ENCODE measurements at places on chromosomes 7 and 10.

GRCh38 chr10:64573623-64574325, 1052.6 kb downstream of the REEP3 start:
- no peak for DNase-seq

DNA sequence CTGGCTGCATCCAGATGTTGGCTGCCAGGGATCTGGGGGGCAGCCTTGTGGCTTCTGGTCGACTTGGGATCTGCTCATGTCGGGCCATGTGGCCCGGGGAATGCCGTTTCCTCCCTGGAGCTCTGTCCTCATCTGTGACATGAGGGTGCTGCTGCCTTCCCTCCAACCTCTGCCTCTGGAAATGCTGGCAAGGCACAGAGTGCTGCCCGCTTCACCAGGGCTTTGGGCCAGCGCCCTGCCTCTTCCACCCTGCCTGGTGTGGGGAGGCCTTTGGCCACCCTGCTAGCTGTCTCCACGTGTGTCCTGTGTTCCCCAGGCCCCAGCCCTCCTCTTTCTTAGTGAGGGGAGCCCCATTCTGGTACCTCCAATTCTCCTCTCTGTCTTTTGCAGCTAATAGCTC, 5.8 kb upstream of the SMARCD3 start:
- no peak for DNase-seq

GRCh38 chr7:29980151-29980550, 9.4 kb downstream of the SCRN1 start:
- no peak for DNase-seq

GRCh38 chr7:111025006-111025405, 65.9 kb upstream of the LRRN3 start:
- no peak for DNase-seq

GRCh38 chr7:29204491-29205272, 10.1 kb downstream of the CHN2 start:
- DNase-seq, result no peak

DNA sequence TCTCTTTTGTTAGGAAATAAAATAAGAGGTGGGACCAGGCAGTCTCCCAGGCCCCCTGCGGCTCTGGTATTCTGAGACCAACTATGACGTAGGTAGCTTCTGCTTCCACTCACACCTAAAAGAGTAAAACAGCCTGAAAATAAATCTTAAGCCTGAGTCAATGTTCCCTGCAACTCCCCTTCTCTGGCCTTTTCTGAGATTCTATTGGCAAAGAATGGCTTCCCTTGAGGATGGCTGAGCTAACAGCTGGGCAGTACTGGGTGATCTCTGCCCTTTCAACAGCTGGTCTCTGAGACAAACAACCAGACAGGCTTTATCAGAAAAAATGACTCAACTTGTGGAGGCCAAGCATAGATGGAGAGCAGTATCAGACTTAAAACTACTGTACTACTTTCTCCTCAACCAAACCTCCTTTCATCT, 58.7 kb downstream of the CREB3L2 start:
- DNase-seq, result no peak

DNA sequence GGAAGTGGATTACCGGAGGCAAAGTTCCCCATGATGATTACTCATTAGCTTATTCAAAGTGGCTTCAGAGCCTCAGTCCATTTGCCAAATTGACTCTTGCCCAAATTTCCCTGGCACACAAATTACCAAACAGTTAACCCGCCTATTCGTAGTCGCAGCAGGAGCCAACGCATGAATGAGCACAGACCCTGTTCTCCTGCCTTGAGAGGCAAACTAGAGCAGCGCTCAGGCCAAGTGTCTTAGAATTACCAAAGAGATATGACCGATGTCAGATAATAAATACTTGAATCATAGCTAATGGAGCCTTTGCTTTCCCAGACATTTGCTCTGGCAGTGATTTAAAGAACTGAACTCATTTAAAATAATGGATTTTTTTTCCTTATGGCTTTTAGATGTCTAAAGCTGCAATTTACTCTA, 64.9 kb downstream of the CTTNBP2 start:
- DNase-seq, result no peak

GRCh38 chr7:95472581-95473161, 13.1 kb upstream of the ASB4 start:
- no peak for DNase-seq

- no peak for DNase-seq
Observed at GRCh38 chr7:39582536-39582935, 16.3 kb downstream of the YAE1 start.

- DNase-seq, result no peak
Observed at GRCh38 chr7:81769891-81770727, at the start of gene HGF. HGF (minus strand) TSS chr7:81770047; CDS start chr7:81769971, 76 bp downstream.

DNA sequence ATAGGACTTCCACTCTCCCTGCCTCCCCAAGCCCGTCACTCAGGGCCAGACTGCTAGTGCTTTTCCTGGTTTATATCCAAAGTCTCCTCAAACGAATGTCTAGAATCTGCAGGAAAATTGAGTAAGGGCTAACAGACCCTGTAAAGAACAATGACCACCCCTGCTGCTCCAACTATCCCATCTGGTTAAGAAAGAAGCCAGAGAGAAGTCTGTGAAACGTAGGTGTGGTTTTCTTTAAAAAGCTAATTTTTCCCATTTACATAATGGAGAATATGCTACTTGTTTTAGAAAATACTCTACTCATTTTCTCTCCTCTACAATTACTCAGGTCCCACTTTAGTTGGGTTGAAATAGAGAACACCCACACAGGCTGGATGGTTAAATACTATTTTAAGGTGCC, 72.5 kb downstream of the FAM13C start:
- DNase-seq, result no peak

- no peak for DNase-seq
Observed at GRCh38 chr7:133650487-133651300, 397.8 kb downstream of the EXOC4 start.

GRCh38 chr7:56062382-56062781, 1.7 kb upstream of the SUMF2 start:
- peak; percentile 51 for DNase-seq

- no peak for DNase-seq
Observed at GRCh38 chr7:70384891-70385290, 747.1 kb upstream of the GALNT17 start.

GRCh38 chr10:42790835-42791234, 8.2 kb downstream of the BMS1 start:
- DNase-seq, result no peak

DNA sequence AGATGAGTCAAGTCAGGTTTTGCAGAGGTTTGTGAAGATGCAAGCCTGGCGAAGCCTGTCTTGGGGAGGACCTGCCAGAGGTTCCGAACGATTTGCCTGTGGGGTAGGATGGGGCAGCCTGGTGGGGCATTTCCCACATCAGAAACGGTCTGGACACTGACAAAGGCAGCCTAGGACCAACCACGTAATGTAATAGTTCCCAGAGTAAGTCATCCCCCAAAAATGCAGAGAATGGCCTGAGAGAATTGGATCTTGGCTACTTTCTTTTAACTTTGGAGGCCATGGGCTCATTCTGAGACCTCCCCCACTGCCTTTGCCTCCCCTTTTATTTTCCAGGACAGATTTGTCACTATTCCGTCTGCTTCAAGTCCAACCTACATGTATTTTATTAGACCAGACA, 168.9 kb upstream of the SH2B2 start:
- no peak for DNase-seq

DNA sequence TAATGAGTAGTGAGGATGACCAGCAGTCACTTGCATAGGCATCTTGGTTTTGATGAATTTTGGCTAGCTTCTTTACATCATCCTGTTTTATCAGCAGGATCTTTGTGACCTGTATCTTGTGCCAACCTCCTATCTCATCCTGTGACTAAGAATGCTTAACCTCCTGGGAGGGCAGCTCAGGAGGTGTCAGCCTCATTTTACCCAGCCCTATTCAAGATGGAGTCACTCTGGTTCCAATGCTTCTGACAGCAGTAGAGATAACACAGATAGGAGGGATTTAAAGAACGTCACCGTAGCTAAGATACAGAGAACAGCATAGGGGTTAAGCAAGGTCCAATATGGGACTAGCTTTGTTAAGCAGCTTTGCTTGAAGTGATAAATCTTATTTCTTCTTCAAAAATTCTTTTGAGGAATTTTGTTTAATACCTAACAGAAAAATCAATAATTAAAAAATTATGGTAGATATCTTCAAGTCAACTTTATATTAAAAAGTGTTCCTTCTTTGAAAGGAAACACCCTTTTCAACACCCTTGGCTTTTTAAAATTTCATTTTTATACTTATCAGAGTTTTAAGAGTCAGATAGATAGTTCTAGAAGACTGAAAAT, 39.9 kb downstream of the TMEM229A start:
- no peak for DNase-seq

DNA sequence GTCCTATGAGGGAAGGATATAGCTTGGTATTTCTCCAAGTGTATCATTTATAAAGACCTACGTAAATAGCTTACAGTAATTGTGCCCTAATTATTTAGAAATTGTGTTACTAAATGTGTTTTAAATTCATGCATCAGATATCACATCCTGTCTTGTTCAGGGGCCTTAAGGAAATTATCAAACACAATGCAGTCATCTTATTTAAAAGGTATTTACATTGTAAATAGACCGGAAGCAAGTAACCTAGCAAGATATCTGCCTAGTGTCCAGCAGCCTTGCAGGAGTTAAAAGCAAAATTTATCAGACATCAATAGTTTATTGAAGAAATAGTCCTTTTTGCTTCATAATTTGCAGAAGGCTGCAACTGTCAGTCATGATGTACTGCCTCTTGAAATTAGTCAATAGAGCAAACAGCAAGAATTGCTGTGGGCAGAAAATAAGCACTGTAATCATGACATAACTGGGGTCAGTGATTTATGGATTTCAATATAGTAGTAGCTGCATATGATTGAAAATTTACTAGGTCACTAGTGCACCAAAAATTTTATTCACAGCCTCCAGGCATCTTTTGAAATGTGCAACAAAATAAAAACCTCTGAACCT, 23.1 kb downstream of the GLRX3 start:
- DNase-seq, result no peak

DNA sequence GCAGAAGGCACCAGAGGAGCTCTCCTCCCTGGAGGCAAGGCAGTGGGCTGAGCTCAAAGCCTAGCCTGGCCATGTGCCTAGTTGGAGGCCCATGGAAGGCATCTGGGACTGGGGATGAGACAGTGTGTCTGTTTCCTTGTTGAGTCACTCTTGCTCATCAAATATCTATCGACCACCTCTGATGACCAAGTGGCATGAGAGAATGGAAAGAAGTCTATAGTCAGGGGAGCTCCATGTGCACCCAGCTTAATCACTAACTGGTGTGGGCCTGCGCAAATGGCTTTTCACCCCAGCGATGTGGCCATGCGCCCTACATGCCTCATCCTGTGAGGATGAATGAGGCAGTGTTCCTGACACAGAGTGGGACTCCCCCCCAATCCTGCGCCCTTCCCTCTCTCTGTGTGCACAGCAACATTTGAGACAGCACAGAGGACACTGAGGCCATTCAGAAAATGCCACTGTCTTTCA, 229.9 kb downstream of the RPS24 start:
- no peak for DNase-seq

- DNase-seq, result no peak
Observed at GRCh38 chr7:120023494-120024167, 249.3 kb upstream of the KCND2 start.

DNA sequence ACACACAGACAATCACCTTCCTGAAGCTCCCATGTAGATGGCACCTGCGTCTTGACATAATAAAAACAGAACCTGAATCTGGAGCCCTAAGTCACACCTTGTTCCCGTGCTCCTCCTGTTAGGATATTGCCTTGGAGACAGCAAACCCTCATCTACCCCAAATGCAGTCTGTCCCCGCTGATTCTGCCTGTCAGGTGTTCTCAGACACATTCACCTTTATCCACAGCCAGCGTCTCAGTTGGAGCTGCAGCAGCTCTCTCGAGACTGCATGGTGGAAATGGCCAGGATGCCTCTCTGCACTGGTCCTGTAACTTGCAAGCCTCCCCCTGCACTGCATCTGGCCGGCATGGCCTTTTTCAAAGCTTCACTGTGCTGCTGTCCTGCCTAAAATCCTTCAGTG, 218.0 kb upstream of the ZNF32 start:
- DNase-seq, result no peak

DNA sequence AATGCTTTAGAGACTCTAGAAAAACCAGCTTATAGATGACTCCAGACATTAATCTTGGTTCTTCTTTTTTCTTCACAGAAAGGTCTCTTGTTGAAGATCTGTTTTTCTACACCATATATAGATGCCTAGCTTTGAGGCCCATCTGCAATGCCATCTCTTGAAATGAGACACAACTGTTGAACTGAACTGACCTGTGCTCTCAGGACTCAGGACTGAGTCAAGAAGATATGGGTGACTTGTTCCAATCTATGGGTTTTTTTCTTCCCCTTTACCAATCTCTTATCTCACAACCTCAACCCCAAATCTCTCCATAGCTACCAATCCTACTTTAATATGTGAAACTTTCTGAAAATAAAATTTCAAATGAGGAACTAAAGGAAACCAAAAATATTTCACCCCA, 194.7 kb downstream of the SNX13 start:
- no peak for DNase-seq

- DNase-seq, result peak; percentile 73
Observed at GRCh38 chr10:4234661-4235060, 449.7 kb upstream of the KLF6 start.

- peak; percentile 83 for DNase-seq
Observed at GRCh38 chr7:74202841-74203556, 6.8 kb upstream of the LAT2 start.

DNA sequence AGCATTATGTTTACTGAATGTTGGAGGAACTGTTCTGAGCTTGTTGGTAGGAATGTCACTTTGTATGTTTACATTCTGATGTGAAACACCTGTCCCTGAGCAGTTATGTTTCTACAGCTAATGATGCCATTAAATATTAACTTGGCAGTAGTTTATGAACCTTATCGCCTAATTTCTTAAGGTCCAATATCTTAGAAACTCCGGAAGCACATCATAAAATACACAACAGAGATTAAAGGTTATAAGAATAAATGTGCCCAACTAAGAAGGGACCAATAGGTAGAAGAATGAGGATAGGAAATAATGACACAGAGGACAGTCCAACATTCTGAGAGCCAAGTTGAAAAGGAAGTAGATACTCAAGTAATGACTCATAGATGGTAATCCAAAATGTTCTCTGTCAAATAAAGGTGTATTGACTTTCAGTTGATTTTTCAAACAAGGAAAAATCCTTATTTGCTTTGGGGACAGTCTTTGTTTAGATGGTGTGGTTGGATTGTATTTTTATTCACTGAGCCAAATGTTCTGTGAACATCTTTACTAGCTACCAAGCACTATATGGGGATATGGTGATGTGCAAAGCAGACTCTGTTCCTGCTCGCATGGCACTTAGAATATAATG, 31.9 kb downstream of the LCOR start:
- DNase-seq, result peak; percentile 44

GRCh38 chr7:85890244-85890811, 703.5 kb upstream of the SEMA3D start:
- peak; percentile 78 for DNase-seq

GRCh38 chr7:106284714-106285050, at the start of gene NAMPT:
NAMPT (minus strand) TSS chr7:106284983; CDS start chr7:106284884, 99 bp downstream.
- DNase-seq, result no peak

- DNase-seq, result no peak
Observed at GRCh38 chr7:154744861-154745258, 258.1 kb downstream of the PAXIP1 start.

DNA sequence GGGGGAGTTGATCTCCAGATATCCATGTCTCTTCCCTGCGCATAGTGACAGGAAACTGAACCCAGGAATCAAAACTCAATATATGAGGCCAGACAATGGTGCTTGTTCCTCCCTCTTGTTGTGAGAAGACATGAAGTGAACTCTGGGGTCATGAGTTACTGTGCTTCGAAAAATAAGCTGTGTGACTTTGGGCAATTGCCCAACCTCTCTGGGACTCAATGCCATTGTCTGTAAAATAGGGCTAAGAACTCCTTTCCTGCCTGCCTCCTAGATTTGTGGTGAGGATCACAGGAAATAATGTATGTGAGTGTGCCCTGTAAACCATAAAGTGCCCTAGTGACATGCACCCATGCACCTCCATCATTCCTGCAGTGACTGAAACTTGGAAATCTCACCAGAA, 48.4 kb downstream of the SYPL1 start:
- no peak for DNase-seq
